Keratinocyte (primary cell): ENCODE measurements at places on chromosomes 3 and 15.

GRCh38 chr3:171380711-171381425, 79.3 kb downstream of the TNIK start:
- no peak for DNase-seq

DNA sequence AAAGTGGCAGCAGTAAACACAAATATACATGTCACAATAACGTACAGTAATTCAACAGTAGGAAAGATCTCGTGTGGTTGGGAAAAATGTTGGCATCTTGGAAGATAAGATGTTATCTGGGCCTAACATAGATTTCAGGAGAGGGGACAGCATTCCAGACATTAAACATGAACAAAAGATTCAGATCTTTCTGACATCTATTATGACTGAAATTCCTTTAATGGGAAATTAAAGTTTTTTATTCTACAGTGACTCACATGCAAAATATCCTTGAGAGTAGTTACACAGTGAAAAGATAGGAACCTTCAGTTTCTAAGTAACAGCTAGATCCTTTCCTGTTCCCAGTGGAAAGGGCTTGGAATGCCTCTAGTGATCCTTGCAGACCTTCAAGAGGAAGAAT, 9.2 kb downstream of the NDUFB5 start:
- DNase-seq = no peak

DNA sequence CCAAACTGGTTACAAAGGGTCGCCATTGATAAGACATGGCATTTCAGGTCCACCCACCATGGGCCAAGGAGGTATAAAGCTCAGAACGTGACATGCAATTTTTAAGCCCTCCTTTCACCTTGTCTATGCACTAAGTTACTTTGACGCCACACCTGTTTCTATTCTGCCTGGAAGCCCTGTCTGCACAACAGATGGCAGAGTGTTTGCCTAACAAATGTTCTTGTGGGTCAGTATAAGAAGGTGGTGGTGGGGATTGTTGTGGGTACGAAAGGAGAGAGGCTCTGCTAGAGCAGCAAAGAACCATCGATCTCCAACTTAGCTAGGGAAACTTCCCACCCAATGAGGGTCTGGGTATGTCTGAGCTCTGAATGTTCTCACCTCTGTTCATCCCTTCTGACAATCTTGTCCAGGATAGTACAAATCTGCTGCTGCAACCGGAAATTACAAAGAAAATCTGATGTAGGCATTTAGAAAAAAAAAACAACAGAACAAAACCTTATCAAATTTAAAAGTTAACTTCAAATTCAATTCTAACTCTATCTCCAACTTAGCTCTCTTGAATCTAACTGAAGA, 945.0 kb upstream of the CFAP20DC start:
- DNase-seq = no peak

GRCh38 chr15:31834654-31835053, 195.7 kb upstream of the CHRNA7 start:
- DNase-seq = no peak

DNA sequence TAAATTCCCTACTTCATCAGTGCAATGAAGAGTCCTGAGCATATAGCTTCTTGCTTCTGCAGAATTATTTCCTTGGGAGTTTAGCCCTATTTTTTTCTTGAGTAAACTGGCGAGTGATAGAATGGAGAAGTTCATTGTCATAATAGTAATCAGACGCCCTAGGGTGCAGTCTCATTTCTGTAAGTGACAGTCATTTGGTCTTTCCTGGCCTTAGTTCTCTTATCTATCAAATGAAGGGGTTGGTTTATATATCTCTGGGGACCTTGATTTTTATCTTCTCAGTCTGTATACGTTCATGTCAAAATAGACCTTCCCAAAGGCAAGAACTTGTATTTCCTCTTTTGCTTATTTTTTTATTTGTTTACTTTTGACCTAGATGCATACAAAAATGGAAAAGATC, 9.9 kb upstream of the ALPK3 start:
- no peak for DNase-seq

GRCh38 chr3:47541583-47542108, 28.1 kb upstream of the ELP6 start:
- no peak for DNase-seq

DNA sequence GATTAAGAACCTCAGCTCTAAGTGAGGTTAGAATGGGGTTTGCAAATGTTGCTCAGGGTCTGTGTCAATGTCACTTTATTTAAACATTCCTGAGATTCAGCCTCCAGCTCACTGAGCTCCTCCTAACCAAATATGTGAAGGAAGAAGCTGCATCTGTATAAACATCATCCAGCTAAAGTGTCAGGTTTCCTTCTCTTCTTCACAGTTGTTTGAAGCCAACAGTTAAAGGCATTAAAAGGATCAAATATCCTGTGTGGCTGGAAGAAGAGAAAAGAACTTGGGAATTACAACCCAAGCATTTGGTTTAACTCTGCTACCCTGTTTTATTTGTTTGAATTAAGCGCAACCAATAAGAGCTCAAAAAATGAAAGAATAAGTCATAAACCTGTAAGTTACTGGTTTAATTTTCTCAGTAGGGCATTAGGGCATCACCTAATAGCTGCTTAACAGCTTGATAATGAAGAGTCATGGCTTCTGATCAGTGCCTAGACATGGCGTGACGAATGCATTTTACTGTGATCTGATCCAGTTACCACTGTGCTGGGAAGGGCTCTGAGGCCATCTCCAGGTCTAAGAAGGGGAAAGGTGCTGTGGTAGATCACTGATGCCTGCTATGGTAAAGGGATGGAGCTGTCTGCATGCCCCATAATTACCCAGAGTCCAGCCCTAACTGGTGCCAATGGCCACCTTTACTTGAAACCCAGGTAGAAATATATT, 165.7 kb upstream of the TSC22D2 start:
- no peak for DNase-seq

DNA sequence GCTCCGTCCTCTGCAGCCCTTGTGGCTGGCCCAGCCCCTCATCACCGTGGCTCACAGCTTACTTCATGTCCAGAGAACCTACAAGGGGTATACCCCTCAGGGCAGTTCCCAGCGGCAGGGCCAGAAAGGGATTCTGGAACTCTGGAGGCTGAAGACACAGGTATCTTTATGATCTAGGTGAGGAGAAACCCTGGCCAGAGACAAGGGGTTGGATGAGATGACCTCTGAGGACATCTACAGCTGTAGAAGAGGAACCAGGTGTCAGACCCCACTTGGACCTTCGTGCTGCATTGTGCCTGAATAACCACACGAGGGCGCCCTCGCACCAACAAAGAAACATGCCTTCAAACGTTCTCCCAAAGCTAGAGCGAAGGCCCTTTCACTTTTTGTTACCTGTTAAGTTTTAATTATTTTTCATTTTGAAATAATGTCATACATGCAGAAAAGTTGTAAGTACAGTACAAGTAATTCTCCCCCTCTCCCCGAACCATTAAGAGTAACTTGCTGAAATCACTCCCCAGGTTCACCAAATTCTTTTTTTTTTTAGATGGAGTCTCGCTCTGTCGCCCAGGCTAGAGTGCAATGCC, 118.7 kb upstream of the SMAD3 start:
- no peak for DNase-seq

GRCh38 chr3:114178770-114179368, at the start of gene DRD3:
DRD3 (minus strand) TSS chr3:114179052; CDS start chr3:114171992, 7,060 bp downstream.
- no peak for DNase-seq

DNA sequence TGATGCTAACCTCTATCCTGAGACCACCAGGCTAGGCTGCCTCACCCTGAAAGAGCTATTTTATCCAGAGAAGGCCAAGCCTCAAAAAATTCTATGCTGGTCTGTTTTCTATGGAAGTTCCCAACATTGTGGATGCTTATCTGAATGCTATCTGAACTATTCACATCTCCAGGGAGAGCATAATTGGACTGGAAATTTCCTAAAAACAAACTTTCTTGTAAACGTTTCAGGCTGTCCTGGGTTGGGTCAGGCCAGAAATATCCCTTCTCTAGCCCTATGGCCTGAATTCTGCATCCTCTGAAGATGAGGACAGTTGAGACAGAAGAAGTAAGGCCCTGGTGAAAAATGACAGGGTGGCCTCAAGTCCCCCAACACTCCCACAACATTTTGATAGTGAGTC, 706.4 kb upstream of the NR2F2 start:
- DNase-seq = no peak

DNA sequence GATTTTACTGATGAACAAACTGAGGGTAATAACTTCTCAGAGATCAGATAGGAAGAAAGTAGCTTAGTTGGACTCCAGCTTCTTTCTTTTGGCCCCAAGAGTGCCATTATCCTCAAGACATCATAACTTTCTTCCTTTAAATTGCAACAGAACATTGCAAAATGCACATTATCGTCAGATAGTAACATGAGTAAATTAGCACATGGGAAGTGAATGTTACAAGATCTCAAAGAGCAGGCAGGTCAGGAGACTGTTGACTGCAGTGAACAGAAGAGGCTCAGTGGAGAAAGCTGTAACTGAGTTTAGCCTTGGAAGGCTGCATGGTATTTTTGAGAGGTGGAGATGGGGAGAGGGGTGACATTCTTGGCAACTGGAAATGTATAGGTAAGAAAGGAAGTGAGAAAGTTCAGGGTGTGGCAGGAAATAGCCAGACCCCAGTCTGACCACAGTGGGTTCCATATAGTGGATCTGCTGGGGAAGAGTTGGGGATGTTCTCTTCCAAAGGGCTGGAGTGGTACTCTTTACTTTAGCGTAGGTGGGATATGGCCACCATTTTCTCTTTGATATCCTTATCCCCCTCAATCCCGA, 307.7 kb downstream of the RPLP1 start:
- DNase-seq = no peak

DNA sequence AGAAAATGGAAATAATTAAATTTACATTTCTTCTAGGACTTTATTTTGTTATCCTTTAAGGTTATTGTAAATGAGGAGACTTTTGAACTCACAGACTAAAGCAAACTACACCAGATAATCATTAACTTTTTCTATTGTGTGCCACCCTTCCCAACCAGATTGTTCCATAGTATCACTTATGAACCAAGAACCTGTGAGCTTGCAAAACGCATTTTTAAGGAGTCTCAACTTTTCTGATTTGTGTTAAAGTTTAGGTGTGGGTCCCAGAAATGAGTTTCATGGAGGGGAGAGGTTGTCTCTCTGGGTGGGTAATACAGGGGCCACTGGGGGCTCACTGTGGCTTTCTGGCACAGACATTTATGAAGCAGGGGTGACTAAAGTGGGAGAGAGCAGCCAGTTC, 75.7 kb downstream of the IGF1R start:
- no peak for DNase-seq

GRCh38 chr15:60803059-60803458, 324.1 kb upstream of the ICE2 start:
- no peak for DNase-seq
